ENCODE measurements at places on chromosomes 12 and 14.
A peak's percentile ranks its signal among the peaks of the same experiment; 100 is the strongest.

- no peak for DNase-seq
Observed at GRCh38 chr12:106149096-106149784, 10.5 kb upstream of the NUAK1 start.

DNA sequence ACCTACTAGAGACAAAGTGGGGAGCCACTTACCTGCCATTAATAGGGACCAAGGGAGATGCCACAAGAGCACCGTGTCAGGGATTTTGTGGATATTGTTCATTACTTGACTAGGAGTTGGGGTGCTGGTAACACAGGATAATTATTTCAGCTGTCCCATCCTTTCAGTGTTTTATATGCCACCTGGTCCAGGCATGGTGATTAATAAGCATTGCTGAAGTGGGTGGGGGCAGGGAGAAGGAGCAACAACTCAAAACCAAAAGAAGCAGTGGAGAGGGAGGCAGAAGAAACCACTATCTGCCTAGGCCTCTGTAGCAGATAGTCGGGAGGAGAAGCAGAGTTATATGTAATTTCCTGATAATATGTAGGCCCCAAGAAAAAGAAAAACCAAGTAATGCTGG lies 184.6 kb downstream of the NPAS3 start:
- no peak for DNase-seq

- no peak for DNase-seq
Observed at GRCh38 chr12:77837876-77838291, 7.2 kb downstream of the NAV3 start.

DNA sequence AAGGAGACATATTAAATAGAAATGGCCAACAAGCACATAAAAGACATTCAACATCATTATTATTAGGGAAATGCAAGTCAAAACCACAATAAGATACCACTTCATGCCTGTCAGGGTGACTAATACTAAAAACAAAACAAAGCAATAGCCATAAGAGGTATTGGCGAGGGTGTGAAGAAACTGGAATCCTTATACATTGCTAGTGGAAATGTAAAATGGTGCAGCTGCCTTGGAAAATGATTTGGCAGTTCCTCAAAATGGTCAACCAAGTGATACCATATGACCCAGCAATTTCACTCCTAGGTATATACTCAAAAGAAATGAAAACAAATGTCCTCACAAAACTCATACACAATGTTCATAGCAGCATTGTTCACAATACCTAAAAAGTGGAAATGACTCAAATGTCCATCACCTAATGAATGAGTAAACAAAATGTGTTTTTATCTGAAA lies 27.0 kb downstream of the GPR135 start:
- DNase-seq: no peak

DNA sequence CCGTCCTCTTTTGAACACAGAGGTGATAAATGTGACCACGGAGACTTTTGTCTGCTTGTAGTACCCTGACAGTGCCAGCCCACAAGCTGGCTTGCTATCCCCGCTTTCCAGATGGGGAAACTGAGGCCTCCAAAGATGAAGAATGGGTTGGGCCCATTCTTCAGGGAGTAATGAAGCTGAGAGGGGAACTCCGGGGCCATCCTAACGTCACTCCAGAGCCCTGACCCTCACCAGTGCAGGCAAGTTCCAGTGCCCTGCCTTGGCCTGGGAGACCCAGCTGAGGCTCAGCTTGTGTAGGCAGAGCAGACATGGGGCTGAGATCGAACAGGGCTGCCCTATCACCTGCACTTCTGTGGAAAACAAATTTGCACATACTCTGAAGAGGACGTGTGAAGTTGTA lies 277.1 kb downstream of the DPF3 start:
- DNase-seq: no peak

- DNase-seq: no peak
Observed at GRCh38 chr14:59117754-59118528, 70.5 kb upstream of the DAAM1 start.

DNA sequence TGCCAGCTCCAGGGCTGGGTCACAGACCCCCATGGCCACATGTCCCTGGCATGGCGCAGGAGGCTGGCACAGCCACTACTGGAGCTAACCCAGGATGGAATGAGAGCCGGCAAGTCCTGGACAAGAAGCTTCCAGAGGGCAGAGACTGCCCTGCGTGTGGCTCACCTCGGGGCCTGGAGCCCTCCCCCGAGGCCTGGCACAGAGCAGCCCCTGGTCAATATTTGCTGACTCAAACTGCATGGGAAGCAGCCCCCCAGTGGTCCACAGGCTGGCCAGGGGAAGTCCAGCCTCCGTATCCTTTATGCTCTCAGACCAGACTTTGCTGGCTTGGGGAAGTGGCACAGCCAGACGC lies 71.4 kb downstream of the BCL11B start:
- DNase-seq: no peak

GRCh38 chr12:14573118-14573517 lies 5.4 kb upstream of the PLBD1 start:
- no peak for DNase-seq

DNA sequence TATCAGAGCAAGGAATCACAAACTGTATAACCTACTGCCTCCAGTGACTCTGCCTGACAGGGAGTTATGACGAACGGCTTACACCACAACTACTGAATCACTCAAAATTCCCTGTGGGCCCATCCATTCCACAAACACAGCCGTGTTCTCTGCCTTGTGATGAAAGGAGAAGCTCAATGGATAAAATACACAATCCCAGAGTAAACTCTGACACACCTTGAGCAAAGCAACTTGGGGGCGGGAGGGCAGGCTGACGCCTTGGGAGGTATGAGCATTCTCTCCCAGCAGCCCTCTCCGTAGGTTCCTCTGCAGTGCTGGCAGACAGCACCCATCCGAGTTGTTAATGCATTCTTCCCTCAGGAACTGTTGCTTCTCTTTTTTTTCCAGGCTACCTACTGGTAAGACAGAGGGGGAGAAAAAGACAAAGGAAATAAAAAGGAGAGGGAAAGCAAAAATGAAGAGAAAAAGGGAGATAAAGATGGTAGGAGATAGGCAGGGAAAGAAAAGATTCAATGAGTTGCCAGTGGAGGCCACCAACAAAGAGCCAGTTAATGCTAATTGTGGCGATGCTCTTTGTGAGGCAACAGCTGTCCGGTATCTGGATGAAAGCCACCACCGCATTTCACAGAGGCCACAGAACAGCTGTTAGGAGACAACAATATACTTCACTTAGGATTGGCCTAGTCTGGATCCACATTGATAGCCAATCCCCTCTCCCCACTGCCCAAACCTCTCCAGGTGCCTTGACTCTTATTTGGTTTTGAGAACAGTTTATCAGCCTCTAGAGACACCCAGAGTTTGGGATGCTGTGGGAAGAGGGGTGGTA lies 4.7 kb upstream of the DIO2 start:
- DNase-seq: no peak

GRCh38 chr12:95146769-95147168 lies 70.5 kb downstream of the FGD6 start:
- no peak for DNase-seq

DNA sequence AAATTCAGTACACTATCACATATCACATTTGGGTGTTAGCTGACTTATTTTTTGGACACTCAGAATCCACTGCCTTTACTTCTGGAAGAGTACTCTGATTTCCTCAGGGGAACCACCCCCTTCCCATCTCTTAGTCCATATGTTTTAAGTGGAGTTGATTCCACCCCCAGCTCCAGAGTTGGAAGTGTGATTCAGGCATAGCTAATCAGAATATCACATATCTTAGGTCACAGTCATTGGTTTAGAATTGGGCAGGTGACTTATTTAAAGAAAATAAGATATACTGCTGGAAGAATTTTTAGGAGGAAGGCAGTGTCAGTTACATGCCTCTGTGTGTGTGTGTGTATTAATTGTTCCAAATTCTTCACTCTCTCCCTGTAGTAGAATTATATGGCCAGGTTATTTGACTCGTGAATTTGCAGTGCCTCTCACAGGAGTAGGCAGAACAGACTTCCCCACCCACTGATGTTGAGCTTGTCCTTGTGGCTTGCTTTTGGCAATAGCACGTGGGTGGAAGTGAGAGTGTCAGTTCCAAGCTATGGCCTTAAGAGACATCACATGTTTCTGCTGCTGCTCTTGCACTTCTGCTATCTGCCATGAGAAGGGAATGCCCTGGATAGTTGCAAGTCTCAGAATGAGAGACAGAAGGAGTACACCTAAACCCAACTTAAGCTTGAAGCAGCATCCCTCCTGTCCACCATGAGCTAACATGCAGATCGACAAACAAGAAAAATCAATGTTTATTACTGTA lies 6.4 kb upstream of the GAS2L3 start:
- DNase-seq: no peak

DNA sequence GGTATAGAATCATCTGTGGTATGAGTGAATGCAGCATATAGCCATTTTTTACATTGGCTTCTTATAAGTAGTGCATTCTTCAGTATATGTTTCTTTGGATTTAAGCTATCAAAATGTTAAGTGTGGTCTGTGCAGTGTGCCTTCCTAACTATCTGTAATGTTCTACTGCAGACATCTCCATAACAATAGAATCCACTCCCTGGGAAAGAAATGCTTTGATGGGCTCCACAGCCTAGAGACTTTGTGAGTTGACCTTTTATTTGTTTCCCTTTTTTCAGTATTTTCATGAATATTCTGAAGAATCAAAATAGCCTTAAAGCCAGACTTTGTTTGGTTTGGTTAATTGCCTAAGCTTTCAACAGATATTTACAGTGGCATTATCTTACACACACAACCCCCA lies 107.2 kb downstream of the ZFC3H1 start:
- no peak for DNase-seq

DNA sequence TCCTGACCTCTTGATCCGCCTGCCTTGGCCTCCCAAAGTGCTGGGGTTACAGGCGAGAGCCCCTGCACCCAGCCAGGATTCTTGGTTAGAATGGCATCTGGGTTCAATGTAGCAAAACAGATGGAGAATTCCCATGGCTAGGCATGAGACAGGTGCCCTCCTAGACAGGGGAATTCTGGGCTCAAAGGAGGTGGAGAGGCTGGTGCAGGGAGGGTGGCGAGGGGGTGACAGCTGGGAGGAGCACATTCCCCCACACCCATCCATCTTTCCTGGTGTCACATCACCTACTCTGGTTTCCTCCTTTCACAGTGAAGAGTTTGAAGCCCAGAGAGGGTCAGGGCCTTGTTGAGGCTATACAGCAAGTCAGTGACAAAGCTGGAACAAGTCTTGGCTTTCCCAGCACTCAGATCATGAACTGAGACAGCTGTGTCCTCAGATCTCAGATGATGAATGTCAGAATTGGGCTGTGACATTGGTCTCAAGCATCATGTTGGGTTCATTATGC lies 2.8 kb downstream of the SERPINA1 start:
- no peak for DNase-seq

DNA sequence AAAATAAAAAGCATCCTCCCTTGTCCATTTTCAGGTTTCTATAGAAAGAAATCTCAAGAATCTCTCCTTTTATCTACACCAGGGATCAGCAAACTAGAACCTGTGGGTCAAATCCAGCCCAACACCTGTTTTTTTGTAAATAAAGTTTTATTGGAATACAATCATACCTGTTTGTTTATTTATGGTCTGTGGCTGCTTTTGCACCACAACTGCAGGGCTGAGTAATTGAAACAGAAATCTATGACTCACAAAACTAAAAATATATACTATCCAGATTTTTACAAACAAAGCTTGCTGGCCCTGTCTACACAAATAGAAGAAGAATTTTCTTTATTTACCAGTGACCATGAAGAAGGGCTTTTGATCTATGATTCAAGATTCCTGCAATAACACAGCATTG lies 95.1 kb upstream of the COCH start:
- DNase-seq: no peak

DNA sequence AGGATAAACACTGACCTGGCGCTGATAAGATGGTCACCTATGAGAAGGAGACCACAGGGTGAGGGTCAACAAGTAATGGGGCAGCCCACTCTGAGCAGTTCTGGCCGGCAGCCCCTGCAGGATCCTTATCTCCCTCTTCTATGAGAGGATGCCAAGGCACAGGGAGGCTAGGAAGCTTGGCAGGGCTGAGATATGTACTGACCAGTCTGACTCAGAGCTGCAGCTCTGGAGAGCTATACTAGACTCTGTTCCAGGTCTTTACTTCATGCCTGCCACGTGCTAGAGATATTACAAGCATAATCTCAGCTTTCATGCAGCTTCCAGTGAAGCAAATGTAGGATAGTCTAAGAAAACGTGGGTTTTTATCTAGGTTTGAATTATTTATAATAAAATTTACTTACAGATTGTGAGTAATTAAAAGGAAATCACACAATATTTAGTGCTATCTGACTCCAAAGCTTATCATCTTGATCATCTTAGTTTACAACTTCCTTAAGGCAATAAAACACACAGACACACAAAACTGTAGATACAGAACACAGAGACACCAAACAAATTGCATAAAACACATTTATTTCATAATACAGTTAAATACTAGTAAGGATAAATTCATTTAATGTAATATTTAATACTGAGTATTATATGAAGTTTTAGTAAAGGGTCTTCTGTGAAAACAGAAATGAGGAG lies 32.3 kb downstream of the GIT2 start:
- DNase-seq: no peak

GRCh38 chr12:40262657-40263056 lies 37.9 kb downstream of the LRRK2 start:
- DNase-seq: no peak

DNA sequence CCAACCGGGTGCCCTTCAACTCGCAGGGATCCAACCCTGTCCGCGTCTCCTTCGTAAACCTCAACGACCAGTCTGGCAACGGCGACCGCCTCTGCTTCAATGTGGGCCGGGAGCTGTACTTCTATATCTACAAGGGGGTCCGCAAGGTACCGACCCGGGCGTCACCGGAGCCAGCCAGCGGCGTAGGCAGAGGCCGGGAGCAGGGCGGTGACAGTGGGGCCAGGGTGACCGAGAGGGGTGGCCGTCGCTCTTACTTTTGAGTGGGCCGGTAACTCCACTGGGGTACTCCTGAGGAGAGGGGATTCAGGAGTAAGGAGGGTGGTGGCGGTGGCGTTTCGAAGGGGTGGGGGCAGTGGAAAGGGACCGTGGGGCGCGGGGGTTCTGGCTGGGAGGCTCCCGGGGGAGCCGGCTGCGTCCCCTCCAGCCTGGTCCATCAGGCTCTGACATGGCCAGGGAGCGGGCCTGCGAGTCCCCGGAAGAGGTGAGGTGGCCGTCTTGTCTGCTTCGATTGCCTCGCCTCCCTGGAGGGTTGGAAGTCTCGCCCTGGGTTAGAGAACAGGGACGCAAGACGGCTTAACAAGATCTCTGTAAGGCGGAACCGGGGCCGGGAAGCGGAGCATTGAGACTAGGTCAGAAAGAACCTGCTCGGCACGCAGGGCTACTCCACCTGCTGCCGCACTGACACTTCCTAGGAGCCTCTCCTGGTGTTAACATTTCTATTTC lies 491 bp downstream of the WDR20 start:
- DNase-seq: peak; percentile 10

DNA sequence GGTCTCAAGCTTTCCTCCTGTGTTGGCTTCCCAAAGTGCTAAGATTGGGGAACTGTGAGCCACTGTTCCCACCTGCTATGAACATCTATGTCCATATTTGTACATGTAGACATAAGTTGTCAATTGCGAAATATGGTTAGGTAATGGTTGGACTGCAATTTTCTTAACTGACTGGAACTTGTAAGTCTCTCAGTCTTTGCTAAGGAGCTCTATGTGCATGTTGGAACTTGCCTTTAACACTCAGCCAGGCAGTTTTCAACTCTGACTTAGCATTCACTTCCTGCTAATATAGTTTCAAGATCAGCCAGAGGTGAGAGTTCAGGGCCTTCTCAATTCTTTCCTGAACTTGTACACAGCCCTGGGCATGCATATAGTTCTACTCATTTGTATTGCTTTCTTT lies 44.5 kb upstream of the EEA1 start:
- no peak for DNase-seq
